Osteoblast (primary cell): ENCODE measurements at places on chromosomes 12 and 14. TPM values are rescaled to one million over a fixed set of nuclear protein-coding genes. Genes with fewer than 3 reads are reported as not detected.

GRCh38 chr12:78146365-78146772, 315.7 kb downstream of the NAV3 start:
- peak; percentile 63 for DNase-seq

- no peak for DNase-seq
Observed at GRCh38 chr14:41805633-41806032, 199.0 kb downstream of the LRFN5 start.

- DNase-seq, result no peak
Observed at GRCh38 chr14:97312910-97313309, 515.7 kb downstream of the VRK1 start.

DNA sequence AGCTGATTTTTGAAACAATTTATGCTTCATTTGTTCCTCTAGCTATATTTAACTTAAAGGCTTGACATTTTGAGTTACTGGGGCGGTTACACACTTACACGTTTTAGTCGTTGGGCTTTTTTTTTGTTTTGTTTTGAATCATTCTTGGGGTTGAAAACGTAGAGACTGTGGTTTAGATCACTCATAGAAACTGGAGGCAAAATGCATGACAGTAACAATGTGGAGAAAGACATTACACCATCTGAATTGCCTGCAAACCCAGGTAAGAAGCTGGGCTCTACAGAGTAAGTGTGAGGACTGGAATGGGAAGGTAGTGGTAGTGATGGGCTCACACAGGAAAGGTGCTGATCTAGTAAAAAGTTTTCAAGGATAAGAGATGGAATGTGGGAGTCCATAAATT, at the start of gene CLEC2D:
CLEC2D (plus strand) TSS at position 180 of the 400 bp plus-strand sequence; CDS start at position 202, 22 bp downstream.
- DNase-seq, result no peak

Gene PZP
- not detected in 2 replicates for total RNA-seq
